A549 treated with CORT108297 at 1 μM for 4 hours (cell line): ENCODE measurements at places on chromosomes 2 and 18. TPM values are rescaled to one million over a fixed set of nuclear protein-coding genes. Genes with fewer than 3 reads are reported as not detected.

Gene GPR155
- total RNA-seq = 0.26 to 0.69 TPM (median 0.35 TPM) in 5 replicates

Gene FABP1
- not detected in 5 replicates for total RNA-seq

Gene FRZB
- 0.03 to 0.15 TPM (median 0.06 TPM) in 4 of 5 replicates, not detected in the other for total RNA-seq

Gene INPP4A
- total RNA-seq = 6.4 to 10.7 TPM (median 9.6 TPM) in 5 replicates

Gene SLC66A3
- total RNA-seq = 32.7 to 40.5 TPM (median 38.8 TPM) in 5 replicates
